ENCODE measurements at places on chromosomes 11 and 22.

GRCh38 chr11:62433141-62433903 is 14.5 kb downstream of the SCGB1A1 start:
- peak overlapping the region; percentile 58 for H3K27ac ChIP-seq
- peaks cover 59% of the 10 kb centered on the region for H3K4me1 ChIP-seq
- H3K36me3 ChIP-seq: no peaks in the 10 kb centered on the region
- ATAC-seq: no peak
- H3K27me3 ChIP-seq: no peaks in the 10 kb centered on the region

- H3K27ac ChIP-seq: no peak overlapping the region
- no peak overlapping the region for H3K4me3 ChIP-seq
- peaks cover 37% of the 10 kb centered on the region for H3K36me3 ChIP-seq
- ATAC-seq: no peak
Measured at GRCh38 chr22:26681395-26681821, 24.0 kb downstream of the MIAT start.

- ATAC-seq: no peak
- no peak overlapping the region for H3K4me3 ChIP-seq
- H3K4me1 ChIP-seq: no peaks in the 10 kb centered on the region
- H3K27ac ChIP-seq: no peak overlapping the region
- H3K36me3 ChIP-seq: no peaks in the 10 kb centered on the region
Measured at GRCh38 chr11:113553235-113553634, 78.0 kb upstream of the DRD2 start.

GRCh38 chr11:854601-855329 is 12.1 kb downstream of the TSPAN4 start:
- no peak overlapping the region for H3K27ac ChIP-seq
- peaks cover 6% of the 10 kb centered on the region for H3K4me1 ChIP-seq
- no peaks in the 10 kb centered on the region for H3K36me3 ChIP-seq

- ATAC-seq: no peak
- no peak overlapping the region for H3K4me3 ChIP-seq
- no peak overlapping the region for H3K27ac ChIP-seq
- H3K36me3 ChIP-seq: no peaks in the 10 kb centered on the region
- no peaks in the 10 kb centered on the region for H3K4me1 ChIP-seq
Measured at GRCh38 chr11:113637636-113638035, 68.5 kb downstream of the TMPRSS5 start.

GRCh38 chr11:27287205-27287604 is 75.8 kb downstream of the CCDC34 start:
- no peak overlapping the region for H3K27ac ChIP-seq
- H3K27me3 ChIP-seq: no peaks in the 10 kb centered on the region
- no peaks in the 10 kb centered on the region for H3K4me1 ChIP-seq
- H3K36me3 ChIP-seq: no peaks in the 10 kb centered on the region
- no peak for ATAC-seq
- H3K4me3 ChIP-seq: no peak overlapping the region

DNA sequence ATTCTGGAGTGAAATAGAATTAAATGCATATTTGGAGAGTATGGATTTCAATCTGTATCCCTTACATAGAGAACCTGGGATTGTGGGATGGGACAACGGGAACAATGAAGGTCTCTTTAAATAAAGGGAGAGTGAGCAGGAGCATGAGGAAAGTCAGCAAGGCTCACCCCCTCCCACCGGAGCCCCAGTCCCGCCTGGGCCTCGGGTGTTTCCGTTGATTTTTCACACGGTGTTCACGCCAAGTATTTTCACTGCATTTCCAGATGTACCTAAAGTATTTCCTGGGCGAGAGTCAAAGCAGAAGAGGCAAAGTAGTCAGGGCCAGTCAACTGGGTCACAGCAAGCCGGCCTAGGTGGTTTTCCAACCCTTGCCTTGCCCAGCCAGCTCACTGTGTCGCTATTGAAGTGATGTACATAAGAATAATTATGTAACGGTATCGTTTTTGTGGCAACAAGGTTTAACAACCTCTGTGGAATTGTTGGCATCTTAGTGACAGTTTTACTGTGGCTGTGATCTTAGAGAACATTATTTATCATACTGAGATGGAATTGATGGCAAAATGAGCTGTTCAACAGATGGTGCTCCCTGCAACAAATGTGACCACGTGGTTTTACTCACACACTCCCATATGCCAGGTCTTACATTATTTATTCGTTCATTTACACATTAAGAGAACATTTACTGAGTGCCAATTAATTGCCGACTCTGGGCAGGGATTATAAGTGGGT is 177.3 kb downstream of the ADAMTS15 start:
- H3K27ac ChIP-seq: no peak overlapping the region
- H3K4me1 ChIP-seq: no peaks in the 10 kb centered on the region
- H3K36me3 ChIP-seq: no peaks in the 10 kb centered on the region
- no peak overlapping the region for H3K4me3 ChIP-seq
- ATAC-seq: no peak

DNA sequence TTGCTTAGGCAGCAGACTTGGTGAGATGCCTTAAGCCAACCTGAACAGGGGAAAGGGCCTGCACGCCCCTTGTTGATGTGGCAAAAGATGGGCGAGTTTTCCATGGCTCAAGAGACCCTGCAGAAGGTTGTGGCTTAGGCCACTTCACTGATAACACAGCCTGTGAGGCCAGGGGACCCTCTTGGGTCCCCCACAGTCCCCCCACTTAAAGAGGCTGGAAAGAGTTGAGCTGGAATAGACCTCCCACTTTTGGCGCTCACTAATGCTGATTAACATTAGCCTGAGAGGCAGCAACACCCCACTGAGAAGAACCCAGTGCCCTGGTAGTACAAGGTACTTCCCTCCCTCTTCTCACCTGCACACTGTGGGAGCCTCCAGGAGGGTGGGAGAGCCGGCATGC is 107.5 kb downstream of the TRIM29 start:
- no peaks in the 10 kb centered on the region for H3K4me1 ChIP-seq
- peaks cover 45% of the 10 kb centered on the region for H3K27me3 ChIP-seq
- H3K27ac ChIP-seq: no peak overlapping the region
- H3K4me3 ChIP-seq: no peak overlapping the region

GRCh38 chr11:70510106-70510505 is 111.8 kb downstream of the CTTN start:
- no peak for ATAC-seq
- no peak overlapping the region for H3K4me3 ChIP-seq
- peaks cover 17% of the 10 kb centered on the region for H3K27me3 ChIP-seq
- H3K27ac ChIP-seq: no peak overlapping the region
- no peaks in the 10 kb centered on the region for H3K36me3 ChIP-seq

- peaks cover 33% of the 10 kb centered on the region for H3K36me3 ChIP-seq
- H3K27ac ChIP-seq: peak overlapping the region; percentile 78
- H3K27me3 ChIP-seq: no peaks in the 10 kb centered on the region
- peaks cover 20% of the 10 kb centered on the region for H3K4me1 ChIP-seq
Measured at GRCh38 chr22:24105013-24105360, 76.3 kb upstream of the SUSD2 start.

GRCh38 chr22:34960005-34960404 is 106.0 kb upstream of the ISX start:
- ATAC-seq: no peak
- no peaks in the 10 kb centered on the region for H3K4me1 ChIP-seq
- no peak overlapping the region for H3K4me3 ChIP-seq

DNA sequence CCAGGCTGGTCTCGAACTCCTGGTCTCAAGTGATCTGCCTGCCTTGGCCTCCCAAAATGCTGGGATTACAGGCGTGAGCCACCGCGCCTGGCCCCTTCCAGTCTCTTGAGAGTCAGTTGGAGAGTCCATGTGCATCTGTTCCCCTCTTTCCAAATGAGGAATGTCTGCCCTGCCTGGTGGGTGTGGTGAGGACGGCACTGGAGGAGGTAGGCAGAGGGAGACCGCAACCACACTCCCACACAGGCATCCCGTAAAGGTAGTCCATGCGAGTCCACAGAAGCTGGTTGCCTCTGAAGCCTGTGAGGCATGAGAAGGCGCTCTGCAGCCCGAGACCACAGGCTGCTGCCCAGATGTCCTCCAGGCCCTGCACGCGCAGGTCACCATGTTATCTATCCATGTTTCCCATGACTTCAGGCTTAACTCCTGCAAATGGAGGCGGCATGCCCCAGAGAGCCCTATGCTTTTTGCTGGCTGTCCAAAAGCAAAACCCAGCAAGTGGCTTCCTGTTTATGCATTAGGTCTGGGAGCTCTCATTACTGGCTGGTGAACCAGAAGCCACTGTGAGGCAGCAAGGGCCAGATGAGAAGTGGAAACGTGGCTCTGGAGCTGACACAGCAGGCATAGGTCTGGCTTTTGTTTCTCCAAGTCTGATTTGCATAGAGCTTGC is 43.4 kb downstream of the GRIK4 start:
- peaks cover 9% of the 10 kb centered on the region for H3K4me1 ChIP-seq
- no peak overlapping the region for H3K4me3 ChIP-seq
- H3K27ac ChIP-seq: peak overlapping the region; percentile 20
- H3K27me3 ChIP-seq: peaks cover 25% of the 10 kb centered on the region
- ATAC-seq: peak; percentile 34
- H3K36me3 ChIP-seq: no peaks in the 10 kb centered on the region

DNA sequence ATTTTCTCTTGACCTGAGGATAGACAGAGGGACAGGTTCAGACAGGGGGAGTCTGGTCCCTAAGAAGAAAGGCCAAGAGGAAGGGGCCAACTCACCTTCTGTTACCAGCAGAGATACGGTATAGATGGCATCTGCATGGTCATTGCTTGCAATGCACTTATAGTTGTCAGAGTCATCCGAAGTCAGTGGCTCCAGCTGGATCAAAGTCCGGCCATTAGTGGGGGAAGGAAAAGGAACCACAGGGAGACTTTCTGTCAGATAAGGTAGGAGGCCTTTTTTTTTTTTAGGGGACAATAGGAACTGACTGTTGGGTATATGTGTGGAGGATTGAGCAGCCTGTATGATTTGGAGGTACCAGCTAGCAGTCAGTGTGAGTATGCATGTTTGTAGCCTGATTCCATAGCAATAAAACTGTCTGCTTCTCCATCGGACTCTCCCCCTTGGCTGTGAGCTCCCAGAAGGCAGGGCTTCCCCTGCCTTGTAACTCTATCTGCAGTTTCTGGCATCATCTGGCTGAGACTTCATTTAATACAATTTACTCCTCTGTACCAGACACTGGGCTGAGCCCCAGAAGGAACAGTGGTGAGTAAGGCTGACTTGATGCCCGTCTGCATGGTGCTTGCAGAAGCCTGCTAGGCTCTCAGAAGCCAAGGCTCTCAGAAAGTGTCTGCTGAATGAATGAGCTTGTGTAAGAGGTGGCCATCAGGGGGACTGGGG is 5.7 kb downstream of the IGSF22 start:
- H3K4me3 ChIP-seq: peak overlapping the region; percentile 40
- H3K27me3 ChIP-seq: peaks cover under 1% of the 10 kb centered on the region
- H3K27ac ChIP-seq: no peak overlapping the region
- H3K4me1 ChIP-seq: peaks cover 13% of the 10 kb centered on the region
- H3K36me3 ChIP-seq: no peaks in the 10 kb centered on the region

GRCh38 chr11:37184326-37184725 is 586.3 kb upstream of the RAG2 start:
- no peak for ATAC-seq
- no peaks in the 10 kb centered on the region for H3K27me3 ChIP-seq
- no peak overlapping the region for H3K4me3 ChIP-seq
- no peak overlapping the region for H3K27ac ChIP-seq
- H3K36me3 ChIP-seq: no peaks in the 10 kb centered on the region

DNA sequence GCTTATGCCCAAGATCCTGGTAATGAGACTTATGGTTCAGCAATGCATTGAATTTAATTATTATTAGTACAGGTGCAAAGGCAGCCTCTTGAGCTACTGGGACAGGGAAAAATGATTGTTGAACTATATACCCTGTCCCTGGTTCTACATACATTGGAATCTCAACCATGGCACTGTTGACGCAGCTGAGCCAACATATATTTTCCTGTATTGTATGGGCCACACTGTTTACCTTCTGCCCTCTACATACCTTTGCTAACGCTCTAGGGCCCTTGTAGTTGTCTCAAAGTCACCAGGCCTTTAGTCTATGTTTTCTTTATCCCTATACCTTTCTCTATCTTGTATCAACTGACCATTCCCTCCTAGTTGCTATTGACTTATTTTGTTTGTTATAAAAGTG is 22.6 kb downstream of the KREMEN1 start:
- H3K4me3 ChIP-seq: no peak overlapping the region
- H3K27ac ChIP-seq: no peak overlapping the region
- peaks cover 30% of the 10 kb centered on the region for H3K27me3 ChIP-seq
- no peak for ATAC-seq
- H3K36me3 ChIP-seq: no peaks in the 10 kb centered on the region

DNA sequence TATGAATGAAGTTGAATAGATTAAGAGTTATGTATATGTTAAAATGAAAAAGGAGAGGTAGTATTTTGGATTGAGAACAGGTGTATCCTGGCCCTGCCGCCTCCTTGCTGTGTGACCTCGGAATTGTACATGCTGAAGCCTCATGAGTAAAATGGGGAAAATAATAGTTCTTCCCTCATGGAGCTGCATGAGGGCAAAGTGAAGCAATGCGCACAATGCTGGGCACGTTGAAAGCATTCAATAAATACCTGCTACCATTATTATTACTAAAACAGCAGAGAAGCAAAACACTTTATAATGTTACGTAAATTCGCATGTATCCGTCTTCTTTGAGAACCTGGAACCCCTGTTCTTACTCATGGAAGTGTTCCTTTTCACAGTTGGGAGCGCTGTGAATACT is 5.7 kb downstream of the AMOTL1 start:
- no peak overlapping the region for H3K4me3 ChIP-seq
- no peaks in the 10 kb centered on the region for H3K36me3 ChIP-seq
- H3K4me1 ChIP-seq: peaks cover 6% of the 10 kb centered on the region
- peaks cover 72% of the 10 kb centered on the region for H3K27me3 ChIP-seq

- no peak for ATAC-seq
- H3K36me3 ChIP-seq: no peaks in the 10 kb centered on the region
- no peaks in the 10 kb centered on the region for H3K27me3 ChIP-seq
Measured at GRCh38 chr22:35697142-35697541, 20.5 kb upstream of the APOL5 start.

GRCh38 chr11:89490981-89491690 is at the start of gene NOX4:
TSS of gene NOX4 (minus strand) at chr11:89491375. CDS start at chr11:89491246, 129 bp downstream.
- peak; percentile 27 for ATAC-seq
- H3K4me3 ChIP-seq: no peak within 1 kb of the TSS
- no peaks in the 10 kb centered on the region for H3K27me3 ChIP-seq
- no peaks in the 10 kb centered on the region for H3K36me3 ChIP-seq
- no peaks in the 10 kb centered on the region for H3K4me1 ChIP-seq

GRCh38 chr11:46337626-46338345 is 9.5 kb upstream of the DGKZ start:
- H3K4me3 ChIP-seq: no peak overlapping the region
- ATAC-seq: no peak
- H3K36me3 ChIP-seq: no peaks in the 10 kb centered on the region

DNA sequence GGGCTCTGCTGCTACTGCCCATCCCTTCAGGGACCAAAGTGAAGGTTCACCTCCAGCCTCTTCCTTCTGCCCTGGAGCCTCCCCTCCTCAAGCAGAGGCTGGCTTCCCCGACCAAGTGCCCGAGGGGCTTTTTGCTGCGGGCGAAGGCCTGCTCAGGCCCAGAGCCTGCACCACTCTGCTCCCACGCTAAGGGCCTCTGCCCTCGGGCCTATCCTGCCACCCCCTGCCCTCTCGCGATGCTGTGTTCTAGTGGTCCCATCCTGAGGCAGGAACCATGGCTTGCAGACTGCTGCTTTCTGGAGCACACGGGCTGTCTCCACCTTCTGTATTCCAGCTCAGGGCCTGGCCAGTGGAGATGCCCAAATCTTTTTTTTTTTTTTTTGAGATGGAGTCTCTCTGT is 8.9 kb upstream of the TNFRSF13C start:
- no peaks in the 10 kb centered on the region for H3K27me3 ChIP-seq
- H3K36me3 ChIP-seq: peaks cover 15% of the 10 kb centered on the region
